ENCODE measurements at places on chromosomes 16 and 17. TPM values are rescaled to one million over a fixed set of nuclear protein-coding genes. Genes with fewer than 3 reads are reported as not detected.

DNA sequence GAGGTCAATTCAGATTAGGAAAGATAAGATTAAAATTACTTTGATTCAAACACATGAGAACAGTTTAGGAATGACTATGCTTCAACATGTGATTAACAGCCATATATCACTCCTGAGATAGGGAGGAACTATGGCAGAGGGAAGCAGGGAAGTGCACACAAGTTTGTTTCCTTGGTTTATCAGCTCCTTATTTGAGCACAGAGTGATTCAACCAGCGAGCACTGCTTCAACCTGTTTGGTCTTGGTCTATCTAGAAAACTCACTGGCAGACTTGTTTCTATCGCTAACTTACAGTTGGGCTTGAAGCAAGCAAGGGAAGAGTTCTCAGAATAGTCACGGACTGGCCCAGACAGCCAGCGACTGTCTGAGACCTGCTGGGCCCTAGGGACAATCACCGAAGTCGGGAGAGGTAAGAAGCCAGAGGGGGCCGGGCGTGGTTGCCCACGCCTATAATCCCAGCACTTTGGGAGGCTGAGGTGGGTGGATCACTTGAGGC is 23.5 kb downstream of the TUBG1 start:
- no peak for DNase-seq

Gene SGCA
- total RNA-seq, result 207 TPM

DNA sequence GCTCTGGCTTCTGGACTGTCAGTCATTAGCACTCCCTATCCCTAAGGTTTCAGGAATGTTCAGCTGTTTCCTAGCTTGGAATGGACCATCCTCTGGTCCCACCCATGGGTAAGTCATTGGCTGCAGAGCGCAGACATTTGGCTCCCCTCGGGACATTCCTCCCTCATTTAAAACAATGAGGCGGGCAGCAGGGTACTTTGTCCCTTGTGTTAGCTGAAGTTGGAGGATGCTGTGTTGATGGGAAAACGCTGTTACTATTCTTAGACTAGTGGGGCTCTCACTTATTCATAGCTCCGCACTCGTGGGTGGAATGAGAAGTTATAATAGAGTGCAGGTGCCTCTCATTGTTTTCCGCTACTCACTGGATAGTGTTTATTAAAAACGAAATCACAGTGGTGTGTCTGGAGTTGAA is 673.8 kb downstream of the WWOX start:
- DNase-seq, result no peak

GRCh38 chr17:63550817-63551639 is 751 bp downstream of the DCAF7 start:
- peak; percentile 25 for DNase-seq

DNA sequence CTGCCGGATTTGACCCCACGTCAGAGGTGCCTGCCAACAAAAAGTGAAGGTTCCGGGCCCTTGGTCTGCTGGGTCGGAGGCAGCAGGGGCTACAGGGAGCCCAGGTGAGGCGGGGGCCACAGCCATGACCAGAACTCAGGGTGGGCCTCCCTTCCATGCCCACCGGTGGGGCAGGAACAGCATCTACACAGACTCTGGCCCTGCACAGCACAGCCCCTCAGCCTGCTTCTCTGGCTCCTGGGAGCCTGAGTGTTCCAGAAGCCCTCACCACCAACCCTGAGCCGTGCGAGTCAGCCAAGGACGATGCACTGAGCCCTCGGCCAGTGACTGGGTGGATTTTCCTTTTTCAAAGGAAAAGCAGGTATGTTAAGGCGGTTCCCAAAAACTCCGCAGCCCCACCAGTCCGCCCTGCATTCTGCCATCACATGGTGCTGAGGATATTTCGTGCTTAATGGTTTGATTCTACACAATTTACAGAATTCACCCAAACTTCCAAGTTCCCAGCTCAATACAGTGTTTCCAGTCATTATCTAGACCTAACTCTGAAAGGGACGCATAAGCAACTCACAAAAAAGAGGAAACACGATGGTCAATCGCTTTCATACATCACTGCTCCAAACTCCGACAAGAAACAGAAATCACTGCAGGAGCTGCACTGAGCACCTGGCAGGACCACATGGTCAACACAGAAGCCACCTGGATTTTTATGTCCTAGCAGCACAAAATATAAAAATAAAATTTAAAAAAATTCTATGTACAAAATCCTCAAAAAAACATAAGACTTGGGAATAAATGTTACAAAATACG is 19.4 kb upstream of the C16orf95 start:
- DNase-seq, result no peak
